ENCODE measurements at places on chromosomes 4 and X. TPM values are rescaled to one million over a fixed set of nuclear protein-coding genes. Genes with fewer than 3 reads are reported as not detected.

TEX11 gene
- total RNA-seq, result not detected

- no peaks in the 10 kb centered on the region for H3K36me3 ChIP-seq
- no peak overlapping the region for H3K27ac ChIP-seq
- H3K4me3 ChIP-seq, result no peak overlapping the region
- no peaks in the 10 kb centered on the region for H3K4me1 ChIP-seq
- no peaks in the 10 kb centered on the region for H3K27me3 ChIP-seq
Measured at GRCh38 chr4:179110356-179110755, 1668.1 kb upstream of the AGA start.

DDIT4L gene
- 2.2 TPM for total RNA-seq

FMR1NB gene
- not detected for total RNA-seq

DNA sequence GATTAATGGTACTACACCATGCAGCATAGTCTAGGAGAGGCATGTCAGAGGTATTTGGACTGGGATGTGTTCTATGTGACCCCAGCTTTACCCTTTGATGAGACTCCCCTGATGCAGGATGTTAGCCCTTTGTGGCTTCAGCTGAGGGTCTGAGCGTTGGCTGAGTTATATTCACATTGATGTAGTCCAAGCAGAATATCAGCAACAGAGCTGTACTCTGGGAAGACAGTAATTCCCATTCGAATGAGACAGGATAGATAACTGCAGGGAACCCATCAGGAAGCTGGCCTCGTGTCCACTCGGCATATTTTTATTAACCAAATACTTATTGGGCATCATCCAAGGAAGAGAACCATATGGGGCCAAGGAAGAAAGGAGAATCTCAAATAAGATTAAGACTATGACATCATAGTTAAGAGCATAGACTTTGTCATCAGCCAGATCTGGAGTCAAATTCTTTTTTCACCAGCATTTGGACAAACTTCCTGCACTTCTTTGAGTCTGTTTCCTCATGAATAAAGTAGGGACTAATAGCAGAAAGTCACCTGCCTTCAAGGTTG, 198.1 kb downstream of the SOWAHB start:
- no peak for DNase-seq
- no peaks in the 10 kb centered on the region for H3K36me3 ChIP-seq
- peaks cover 20% of the 10 kb centered on the region for H3K4me1 ChIP-seq
- no peak overlapping the region for H3K27ac ChIP-seq
- no peak overlapping the region for H3K4me3 ChIP-seq
- H3K27me3 ChIP-seq, result no peaks in the 10 kb centered on the region

- DNase-seq, result peak; percentile 42
- H3K4me3 ChIP-seq, result no peak overlapping the region
- H3K27ac ChIP-seq, result peak overlapping the region; percentile 69
- H3K27me3 ChIP-seq, result no peaks in the 10 kb centered on the region
- H3K36me3 ChIP-seq, result peaks cover 66% of the 10 kb centered on the region
Measured at GRCh38 chr4:176726803-176727202, 65.9 kb downstream of the VEGFC start.

DNA sequence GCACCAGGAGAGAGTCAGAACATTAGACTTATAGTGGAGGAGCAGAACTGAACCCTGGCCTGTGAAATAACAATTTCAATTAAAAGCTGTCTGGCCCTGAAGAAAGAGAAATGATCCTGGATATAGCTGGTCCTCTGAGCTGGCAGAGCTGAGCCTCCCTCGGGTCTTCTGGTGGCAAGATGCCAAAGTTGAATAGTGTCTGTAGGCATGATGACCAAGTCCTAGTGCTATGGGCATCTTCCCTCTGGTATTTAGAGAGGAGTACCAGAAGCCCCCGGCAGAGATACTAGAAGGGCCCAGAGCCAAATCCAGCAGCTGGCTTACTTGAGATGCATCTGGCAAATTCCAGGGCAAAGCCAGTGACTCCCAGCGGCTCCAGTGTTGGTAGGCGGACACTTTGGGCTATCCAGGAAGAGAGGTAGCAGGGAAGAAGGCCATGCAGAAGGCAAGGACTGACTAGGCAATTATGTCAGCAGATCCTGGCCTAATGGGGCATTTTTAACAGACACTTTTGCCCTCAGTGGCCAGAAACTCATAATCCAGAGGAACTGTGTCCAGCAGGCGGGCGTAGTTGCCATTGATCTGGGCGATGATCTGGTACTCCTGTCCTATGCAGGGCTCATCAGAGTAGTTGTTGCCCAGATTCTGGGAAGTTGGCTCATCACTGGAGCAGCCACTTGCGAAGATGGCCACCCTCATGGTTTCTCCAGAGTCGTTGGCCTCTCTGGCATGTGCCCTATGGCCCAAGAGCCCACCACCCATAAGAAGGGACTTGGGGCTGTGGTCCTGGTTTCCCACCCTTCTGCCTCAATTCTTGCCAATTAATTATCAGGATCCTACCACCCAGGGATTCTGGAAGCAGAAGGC, 17.9 kb downstream of the VSIG4 start:
- no peak overlapping the region for H3K27ac ChIP-seq
- no peaks in the 10 kb centered on the region for H3K4me1 ChIP-seq
- H3K27me3 ChIP-seq, result no peaks in the 10 kb centered on the region

GRCh38 chr4:88949605-88950004, 107.4 kb downstream of the FAM13A start:
- DNase-seq, result no peak
- no peaks in the 10 kb centered on the region for H3K36me3 ChIP-seq

SGMS2 gene
- total RNA-seq, result 148 TPM

- H3K4me1 ChIP-seq, result no peaks in the 10 kb centered on the region
- DNase-seq, result peak; percentile 52
- H3K36me3 ChIP-seq, result no peaks in the 10 kb centered on the region
- no peak overlapping the region for H3K4me3 ChIP-seq
Measured at GRCh38 chr4:77308843-77309242, 151.8 kb downstream of the CCNG2 start.

DNA sequence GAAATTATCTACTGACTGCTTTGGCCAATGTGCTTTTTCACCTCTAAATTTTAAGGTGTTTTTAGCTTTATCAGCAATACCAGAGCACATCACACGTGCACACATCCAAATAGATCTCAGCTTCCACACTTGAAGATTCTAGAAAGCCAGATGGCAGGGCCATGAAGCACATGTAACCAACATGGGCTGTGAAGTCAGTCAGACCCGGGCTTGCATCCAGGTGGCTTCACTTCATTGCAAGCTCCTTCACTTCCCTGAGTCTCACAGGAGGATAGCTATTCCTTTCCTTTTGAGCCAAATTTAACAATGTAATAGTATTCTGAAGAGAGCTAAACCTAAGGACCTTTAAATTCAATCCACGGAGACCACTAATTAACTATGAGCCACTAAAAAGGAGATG, 86.5 kb downstream of the SH3RF1 start:
- H3K36me3 ChIP-seq, result peaks cover 6% of the 10 kb centered on the region
- DNase-seq, result no peak
- H3K27me3 ChIP-seq, result no peaks in the 10 kb centered on the region
- no peak overlapping the region for H3K27ac ChIP-seq
- H3K4me3 ChIP-seq, result no peak overlapping the region

ARMCX6 gene
- total RNA-seq, result 31.8 TPM

DNA sequence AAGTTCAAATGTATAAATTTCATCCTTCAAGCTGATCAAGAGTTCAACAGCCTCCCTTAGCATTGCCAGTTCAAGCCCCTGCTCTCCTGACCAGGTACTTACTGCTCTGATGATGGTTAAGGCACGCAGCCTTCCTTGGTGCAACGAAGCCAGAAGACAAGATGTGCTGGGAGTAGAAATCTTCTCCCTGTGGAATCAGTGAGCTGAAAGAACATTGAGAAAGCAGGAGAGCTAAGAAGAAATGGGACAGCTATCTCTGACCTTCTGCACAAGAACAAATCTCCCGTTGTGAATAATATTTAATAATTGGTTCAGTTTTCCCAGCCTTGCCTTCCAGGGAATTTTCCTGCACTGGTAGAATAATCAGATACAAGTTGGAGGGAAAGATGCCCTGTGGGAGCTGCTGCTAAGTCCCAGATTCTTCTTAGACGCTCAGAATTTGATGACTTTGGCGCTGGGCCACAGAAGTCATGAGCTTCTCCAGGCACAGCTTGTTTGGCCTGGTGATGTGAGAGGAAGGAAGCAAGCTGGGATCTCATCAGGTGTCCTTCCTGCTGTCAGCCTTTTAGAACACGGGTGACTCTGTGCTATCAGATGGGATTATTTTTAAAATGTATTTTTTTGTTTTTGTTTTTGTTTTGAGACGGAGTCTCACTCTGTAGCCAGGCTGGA, 77.8 kb downstream of the CD38 start:
- no peak overlapping the region for H3K27ac ChIP-seq
- no peaks in the 10 kb centered on the region for H3K4me1 ChIP-seq
- no peaks in the 10 kb centered on the region for H3K36me3 ChIP-seq
- peaks cover 14% of the 10 kb centered on the region for H3K27me3 ChIP-seq

- no peaks in the 10 kb centered on the region for H3K36me3 ChIP-seq
- no peaks in the 10 kb centered on the region for H3K27me3 ChIP-seq
- peak overlapping the region; percentile 89 for H3K27ac ChIP-seq
- no peak overlapping the region for H3K4me3 ChIP-seq
- peaks cover 31% of the 10 kb centered on the region for H3K4me1 ChIP-seq
- no peak for DNase-seq
Measured at GRCh38 chrX:118519411-118520215, 24.0 kb downstream of the DOCK11 start.

GRCh38 chrX:152072236-152072635, 66.1 kb downstream of the MAGEA10 start:
- peaks cover 3% of the 10 kb centered on the region for H3K4me1 ChIP-seq
- H3K36me3 ChIP-seq, result no peaks in the 10 kb centered on the region
- no peak for DNase-seq
- H3K4me3 ChIP-seq, result no peak overlapping the region

DNA sequence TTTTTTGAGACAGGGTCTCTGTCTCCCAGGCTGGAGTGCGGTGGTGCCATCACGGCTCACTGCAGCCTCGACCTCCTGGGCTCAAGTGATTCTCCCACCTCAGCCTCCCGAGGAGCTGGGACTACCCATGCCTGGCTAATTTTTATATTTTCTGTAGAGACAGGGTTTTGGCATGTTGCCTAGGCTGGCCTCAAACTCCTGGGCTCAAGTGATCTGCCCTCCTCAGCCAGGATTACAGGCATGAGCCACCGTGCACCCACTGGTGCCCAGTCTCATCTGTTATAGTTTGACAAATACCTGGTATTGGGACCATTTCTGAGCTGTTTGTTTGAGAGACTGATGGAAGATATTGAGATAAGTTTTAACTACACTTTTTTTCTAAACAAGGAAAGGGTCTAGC, 57.5 kb upstream of the SMIM10 start:
- no peak overlapping the region for H3K4me3 ChIP-seq
- no peaks in the 10 kb centered on the region for H3K27me3 ChIP-seq
- H3K4me1 ChIP-seq, result peaks cover 16% of the 10 kb centered on the region
- DNase-seq, result no peak
- no peaks in the 10 kb centered on the region for H3K36me3 ChIP-seq

DNA sequence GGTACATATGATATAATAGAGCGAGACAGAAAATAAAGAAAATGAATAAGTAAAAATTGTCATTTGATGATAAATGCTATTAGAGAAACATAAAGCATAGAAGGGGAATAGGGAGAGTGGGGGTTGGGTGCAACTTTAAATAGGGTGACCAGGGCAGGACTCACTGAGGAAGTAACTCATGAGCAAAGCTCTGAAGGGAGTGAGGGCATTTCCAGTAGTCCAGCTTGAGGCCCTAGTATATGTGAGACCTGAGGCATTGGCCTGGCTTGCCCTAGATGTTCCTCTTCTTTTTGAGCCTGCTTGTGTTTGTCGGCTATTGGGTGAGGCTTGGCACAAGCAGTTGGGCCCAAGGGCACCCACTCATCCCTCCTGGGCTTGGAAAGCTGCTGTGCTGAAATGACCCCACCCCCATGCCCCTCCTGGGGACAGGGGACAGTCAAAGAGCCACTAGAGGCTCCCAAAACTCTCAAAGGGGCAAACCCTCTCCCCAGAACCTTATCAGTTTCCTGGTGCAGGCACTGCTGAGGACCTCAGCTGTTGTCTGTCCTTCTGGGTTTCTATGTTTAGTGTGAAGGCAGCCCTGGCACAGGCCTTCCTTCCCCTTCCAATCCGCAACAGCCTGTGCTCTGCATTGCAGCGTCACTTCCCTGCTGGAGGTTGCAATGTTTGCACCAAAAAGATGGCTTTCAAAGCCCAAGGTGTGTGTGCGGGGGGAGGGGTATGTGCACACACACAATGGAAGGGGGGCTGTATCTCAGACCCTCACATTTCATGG, 40.1 kb downstream of the APLN start:
- DNase-seq, result no peak
- H3K36me3 ChIP-seq, result no peaks in the 10 kb centered on the region
- no peak overlapping the region for H3K4me3 ChIP-seq
- H3K27me3 ChIP-seq, result peaks cover 4% of the 10 kb centered on the region

GRCh38 chr4:112655270-112655669, 18.3 kb downstream of the LARP7 start:
- H3K27me3 ChIP-seq, result no peaks in the 10 kb centered on the region
- peaks cover 41% of the 10 kb centered on the region for H3K36me3 ChIP-seq
- no peaks in the 10 kb centered on the region for H3K4me1 ChIP-seq
- DNase-seq, result no peak

DNA sequence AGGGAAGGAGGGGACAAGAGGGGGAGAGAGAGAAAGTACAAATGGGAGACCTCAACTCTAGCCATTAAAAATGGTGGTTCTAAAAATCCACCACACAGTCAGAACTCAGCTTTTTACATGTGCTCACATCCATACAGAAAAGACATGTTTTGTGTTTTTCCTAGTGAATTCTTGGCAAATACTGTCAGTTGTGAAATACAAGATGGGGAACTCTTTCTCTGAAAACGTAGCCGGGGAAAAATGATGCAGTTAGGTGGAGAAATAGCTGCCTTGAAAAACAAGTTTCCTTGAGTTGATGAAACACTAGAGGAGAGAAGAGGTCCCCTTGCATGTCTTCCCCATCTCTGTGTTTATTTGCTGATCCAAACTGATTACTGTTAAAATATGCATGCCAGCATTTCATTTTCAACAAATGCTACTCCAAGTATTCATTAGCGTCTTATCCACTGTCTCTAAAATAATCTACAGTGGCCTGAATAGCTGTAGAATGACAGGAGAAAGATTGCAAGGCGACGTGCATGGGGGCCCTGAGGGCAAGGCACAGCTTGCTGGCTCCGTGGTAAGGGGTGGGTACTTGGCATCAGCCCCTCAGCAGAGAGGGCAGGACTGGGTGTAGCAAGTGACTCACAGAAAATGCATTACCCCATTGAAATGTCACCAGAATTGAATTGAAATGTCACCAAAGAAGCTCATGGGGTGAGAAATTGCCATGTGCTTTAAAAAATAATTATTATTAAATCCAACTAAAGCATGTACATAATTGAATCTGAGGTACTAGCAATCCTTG, 48.1 kb upstream of the TBL1X start:
- no peaks in the 10 kb centered on the region for H3K27me3 ChIP-seq
- no peak for DNase-seq
- H3K4me3 ChIP-seq, result no peak overlapping the region
- no peak overlapping the region for H3K27ac ChIP-seq
- no peaks in the 10 kb centered on the region for H3K4me1 ChIP-seq

Data from osteoblast (primary cell).